Cardiac atrium fibroblast (primary cell): ENCODE measurements at places on chromosomes 12 and 14. TPM values are rescaled to one million over a fixed set of nuclear protein-coding genes. Genes with fewer than 3 reads are reported as not detected.

CSRP2 gene
- total RNA-seq = 12.0 and 13.0 TPM in 2 replicates

CHGA gene
- total RNA-seq = 1.6 TPM in 1 of 2 replicates, not detected in the other

BCDIN3D gene
- total RNA-seq = 4.7 and 5.4 TPM in 2 replicates

SLC39A2 gene
- total RNA-seq = not detected in 2 replicates

KIF26A gene
- 0.32 and 0.36 TPM in 2 replicates for total RNA-seq

COQ10A gene
- total RNA-seq = 5.6 and 7.3 TPM in 2 replicates

RTN1 gene
- total RNA-seq = 0.16 and 0.18 TPM in 2 replicates

PLEKHG3 gene
- 12.6 and 14.4 TPM in 2 replicates for total RNA-seq
